ENCODE measurements at places on chromosomes 4 and X. TPM values are rescaled to one million over a fixed set of nuclear protein-coding genes. Genes with fewer than 3 reads are reported as not detected.

The PLK4 gene
- total RNA-seq: 52.4 TPM

The GAGE2A gene
- not detected for total RNA-seq

The GABRE gene
- total RNA-seq: not detected

DNA sequence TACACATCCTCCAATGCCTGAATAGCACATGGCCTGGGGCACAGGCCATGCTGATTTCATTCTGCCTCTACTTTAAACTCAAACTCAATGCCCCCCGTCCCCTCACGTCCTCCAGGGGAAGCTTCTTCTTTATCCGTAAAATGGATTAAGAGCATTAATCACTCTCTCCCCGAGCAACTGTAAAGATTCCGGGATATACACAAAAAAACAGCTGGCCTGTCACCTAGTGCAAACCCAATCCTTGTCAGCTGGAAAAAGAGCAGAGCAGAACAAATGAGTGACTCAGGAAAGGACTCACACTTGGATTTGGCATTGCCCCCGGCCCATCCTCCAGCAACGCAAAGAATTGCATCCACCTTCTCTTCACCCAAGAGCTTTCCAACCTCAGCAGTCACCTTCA lies 7.8 kb downstream of the QDPR start:
- peaks cover 15% of the 10 kb centered on the region for H3K4me1 ChIP-seq
- H3K36me3 ChIP-seq: peaks cover 5% of the 10 kb centered on the region
- peak; percentile 86 for DNase-seq

DNA sequence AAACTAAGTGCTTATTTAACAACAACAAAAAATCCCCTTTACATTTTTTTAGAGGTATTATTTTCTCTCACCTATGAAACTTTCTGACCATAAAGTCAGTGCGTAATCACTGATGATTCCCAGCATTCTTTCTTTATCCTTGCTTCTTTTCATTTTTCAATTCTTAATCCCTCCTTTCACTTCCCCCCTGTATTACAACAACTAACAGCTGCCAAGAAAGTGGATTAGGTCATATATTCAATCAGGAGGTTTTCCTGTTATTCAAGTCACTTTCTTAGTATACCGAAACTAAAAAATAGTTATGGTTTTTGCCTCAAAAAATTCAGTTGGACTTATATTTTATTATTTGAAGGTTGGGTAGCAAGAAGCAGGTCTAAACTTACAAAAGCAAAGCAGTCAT lies 2.1 kb upstream of the STAP1 start:
- H3K4me3 ChIP-seq: no peak overlapping the region
- no peaks in the 10 kb centered on the region for H3K4me1 ChIP-seq
- no peaks in the 10 kb centered on the region for H3K36me3 ChIP-seq
- DNase-seq: peak; percentile 17
- no peak overlapping the region for H3K27ac ChIP-seq

DNA sequence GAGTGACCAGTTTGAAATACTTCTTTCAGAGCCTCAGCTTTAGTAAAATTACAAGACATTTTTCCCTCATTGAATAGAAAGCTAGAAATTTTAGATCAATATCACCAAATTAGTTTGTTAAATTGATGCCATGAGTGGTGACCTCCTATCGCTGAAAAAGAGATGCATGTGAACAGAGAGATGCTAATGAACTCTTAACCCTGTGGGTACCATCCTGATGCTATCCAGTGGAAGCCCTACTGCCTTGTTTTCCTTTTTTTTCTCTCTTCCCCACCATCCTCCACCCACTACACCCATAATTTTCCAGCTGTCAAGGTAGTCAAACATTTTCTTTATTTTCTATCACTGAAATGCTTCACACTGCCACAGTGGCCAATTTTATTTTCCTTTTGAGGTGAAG lies 61.9 kb downstream of the PPEF1 start:
- H3K36me3 ChIP-seq: no peaks in the 10 kb centered on the region
- no peak overlapping the region for H3K27ac ChIP-seq
- H3K27me3 ChIP-seq: no peaks in the 10 kb centered on the region
- H3K4me1 ChIP-seq: no peaks in the 10 kb centered on the region

DNA sequence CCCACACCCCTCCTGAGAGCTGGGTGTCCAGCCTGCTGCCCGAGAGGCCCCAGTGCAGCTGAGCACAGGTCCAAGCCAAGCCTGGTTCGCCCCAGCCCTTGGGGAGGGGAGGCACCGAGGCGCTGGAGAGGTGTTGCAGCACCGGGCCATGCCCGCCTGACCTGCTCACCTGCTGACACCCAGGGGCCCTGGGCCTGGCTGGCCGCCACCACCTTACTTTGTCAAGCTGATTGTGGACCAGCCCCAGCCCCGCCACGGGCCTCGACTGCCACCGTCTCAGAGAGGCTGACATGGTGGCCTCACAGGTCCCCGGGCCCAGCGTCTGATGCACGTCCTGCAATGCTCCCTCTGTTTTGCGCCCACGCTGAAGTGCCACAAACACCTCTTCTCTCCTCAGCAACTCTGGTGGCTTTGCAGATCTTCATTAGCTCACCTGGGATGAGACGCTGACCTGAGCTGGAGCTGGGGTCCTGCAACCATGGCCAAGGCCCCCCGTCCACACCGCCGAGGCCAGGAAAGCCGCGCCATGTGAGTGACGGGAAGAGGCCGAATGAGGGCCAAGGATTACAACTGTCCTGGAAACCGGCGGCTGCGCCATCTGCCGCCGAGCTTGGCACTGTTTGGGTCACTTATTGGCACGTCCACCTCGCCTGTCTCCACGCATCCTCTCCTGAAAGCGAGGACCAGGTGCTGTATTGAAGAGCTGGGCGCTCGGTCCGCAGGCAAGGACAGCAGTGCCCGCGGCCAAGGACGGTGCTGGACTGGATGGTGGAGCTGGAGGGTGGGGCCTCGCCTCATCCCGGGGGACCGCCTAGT lies 7.6 kb downstream of the CPLX1 start:
- DNase-seq: no peak
- no peak overlapping the region for H3K4me3 ChIP-seq

- peak overlapping the region; percentile 79 for H3K4me3 ChIP-seq
- DNase-seq: no peak
- peak overlapping the region; percentile 30 for H3K27ac ChIP-seq
- no peaks in the 10 kb centered on the region for H3K27me3 ChIP-seq
These were observed 1.1 kb downstream of the TAFAZZIN start for GRCh38 chrX:154412468-154412867.

GRCh38 chr4:26302031-26302899 lies 18.5 kb upstream of the RBPJ start:
- H3K4me1 ChIP-seq: no peaks in the 10 kb centered on the region
- H3K27me3 ChIP-seq: peaks cover 5% of the 10 kb centered on the region
- DNase-seq: no peak
- no peak overlapping the region for H3K4me3 ChIP-seq
- H3K36me3 ChIP-seq: no peaks in the 10 kb centered on the region

All from A673 (cell line).